Transverse colon (tissue), 4 donors: ENCODE measurements at places on chromosomes 11 and 22.

- DNase-seq: no peak
Measured at GRCh38 chr11:102184269-102184987, 74.2 kb downstream of the YAP1 start.

GRCh38 chr22:23494930-23495266 is 85.2 kb downstream of the IGLL1 start:
- no peak for DNase-seq

DNA sequence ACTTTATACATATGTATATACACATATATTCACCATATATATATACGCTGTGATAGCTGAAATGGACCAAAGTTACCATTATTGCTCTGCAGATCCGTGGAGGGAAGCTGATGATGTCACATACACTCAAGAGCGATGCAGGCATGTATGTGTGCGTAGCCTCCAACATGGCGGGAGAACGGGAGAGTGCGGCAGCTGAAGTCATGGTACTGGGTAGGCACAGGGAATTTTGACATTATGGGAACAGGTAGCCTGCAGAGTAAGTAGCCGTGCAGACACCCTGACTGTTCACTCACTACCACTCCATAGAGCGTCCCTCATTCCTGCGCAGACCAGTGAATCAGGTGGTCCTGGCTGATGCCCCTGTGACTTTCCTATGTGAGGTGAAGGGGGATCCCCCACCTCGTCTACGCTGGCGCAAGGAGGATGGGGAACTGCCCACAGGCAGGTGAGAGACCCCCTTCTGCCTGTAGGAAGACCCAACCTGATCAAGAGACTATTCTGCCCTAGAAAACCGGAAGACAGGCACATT is 4.7 kb downstream of the ROBO3 start:
- no peak for DNase-seq

DNA sequence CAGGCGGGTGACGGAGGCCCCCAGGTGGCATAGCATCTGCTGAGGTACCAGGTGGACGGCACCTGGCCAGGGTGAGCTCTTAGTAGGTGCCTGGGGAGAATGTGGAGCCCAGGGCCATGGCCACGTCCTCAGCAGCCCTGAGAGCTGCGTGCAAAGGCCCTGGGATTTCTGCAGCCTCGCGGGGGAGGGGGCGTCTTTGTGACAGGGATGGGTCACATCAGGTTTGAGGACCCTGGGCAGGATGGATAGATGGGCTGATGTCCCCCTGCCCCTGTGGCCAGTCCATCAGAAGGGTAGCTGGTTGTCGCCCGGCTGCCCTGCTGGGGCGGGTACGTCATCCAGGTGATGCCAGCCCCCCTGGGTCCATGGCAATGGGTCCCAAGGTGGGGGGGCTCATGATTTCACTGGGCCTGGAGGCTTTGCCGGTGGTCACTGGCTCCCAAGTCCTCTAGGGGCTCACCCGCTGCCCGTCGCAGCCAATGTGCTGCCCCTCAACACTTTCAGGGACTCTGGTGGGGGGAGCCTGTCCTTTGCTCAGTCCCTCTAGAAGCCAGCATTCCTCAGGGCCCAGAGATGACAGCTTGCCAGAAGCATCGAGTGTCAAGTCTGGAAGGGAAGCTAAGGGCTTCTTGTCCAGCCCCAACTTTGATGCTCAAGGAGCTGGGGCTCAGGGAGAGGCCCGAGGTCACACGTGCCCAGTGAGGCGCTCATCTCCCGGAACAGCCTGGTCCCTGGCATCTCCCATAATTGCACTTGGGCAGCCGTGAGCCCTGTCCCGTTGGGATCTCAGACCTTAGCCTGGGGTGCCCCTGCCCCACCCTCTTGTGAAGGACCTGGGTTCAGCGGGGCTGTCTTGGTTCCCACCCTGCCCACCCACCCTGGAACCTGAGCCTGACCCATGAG is 777 bp downstream of the TBX10 start:
- no peak for DNase-seq
